ENCODE measurements at places on chromosomes 7 and 10.

DNA sequence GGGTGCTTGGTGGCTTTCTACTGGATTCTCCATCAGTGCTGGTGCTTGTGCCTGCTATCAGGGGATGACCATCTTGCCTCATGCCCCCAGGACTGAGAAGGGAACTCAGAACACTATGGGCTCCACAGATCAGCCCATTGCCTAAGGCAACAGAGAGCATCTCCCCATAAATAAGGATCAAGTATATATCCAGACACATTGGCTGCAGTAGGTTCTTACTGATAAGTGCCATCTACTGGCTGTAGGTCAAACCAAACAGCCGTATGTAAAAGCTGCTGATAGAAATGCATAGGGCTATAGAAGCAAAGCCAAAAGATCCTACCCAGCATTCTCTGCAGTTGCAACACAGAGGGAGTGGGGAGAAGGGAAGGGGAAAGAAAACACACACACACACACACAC is 153.7 kb downstream of the CDK14 start:
- no peak for DNase-seq

DNA sequence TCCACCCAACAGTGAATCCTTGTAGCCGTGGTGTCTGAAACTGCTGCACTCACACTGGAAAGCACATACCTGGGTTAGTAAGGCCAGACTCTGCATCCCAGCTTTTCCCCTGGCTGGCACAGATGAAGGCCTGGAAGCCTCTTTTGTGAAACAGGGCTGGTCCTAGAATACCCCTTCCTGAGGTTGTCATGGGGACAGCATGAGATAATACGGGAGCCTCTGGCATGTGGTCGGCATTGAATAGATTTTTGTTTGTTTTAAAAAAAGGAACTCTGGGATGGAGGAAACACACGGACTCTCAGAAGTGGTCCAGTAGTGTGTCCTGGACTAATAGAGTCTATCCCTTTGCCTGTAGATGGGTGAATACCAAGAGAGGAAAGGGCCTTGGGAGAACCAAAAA is 129.7 kb downstream of the TMEM178B start:
- DNase-seq: no peak

- no peak for DNase-seq
These were observed 27.8 kb downstream of the NET1 start for GRCh38 chr10:5440206-5440605.

GRCh38 chr7:47475880-47476227 is 106.1 kb downstream of the TNS3 start:
- no peak for DNase-seq

- no peak for DNase-seq
These were observed 180.6 kb downstream of the ABCA13 start for GRCh38 chr7:48351900-48352299.

GRCh38 chr7:123687161-123687560 is 31.5 kb downstream of the LMOD2 start:
- no peak for DNase-seq

DNA sequence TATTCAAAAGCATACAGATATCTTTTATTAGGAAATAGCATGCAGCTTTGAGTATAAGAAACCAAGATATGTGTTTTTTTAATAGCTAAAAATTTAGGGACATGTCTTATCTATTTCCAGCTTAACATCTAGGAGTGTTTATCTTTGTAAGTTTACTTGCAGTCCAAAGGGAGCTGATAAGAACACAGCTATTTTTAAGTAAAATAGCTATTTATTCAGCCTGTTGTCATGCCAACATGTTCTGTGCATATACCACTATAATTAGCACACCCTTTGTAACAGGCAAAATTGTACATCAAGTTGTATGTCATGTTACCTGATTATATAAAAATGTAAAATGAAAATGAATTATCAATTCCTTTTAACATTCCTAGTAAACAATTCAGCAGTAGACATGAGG is 29.6 kb downstream of the FAM133B start:
- DNase-seq: no peak

- no peak for DNase-seq
These were observed 34.6 kb upstream of the TPST1 start for GRCh38 chr7:66170309-66171231.

- DNase-seq: no peak
These were observed 118.0 kb downstream of the CREB5 start for GRCh38 chr7:28530175-28530802.

- no peak for DNase-seq
These were observed 181.7 kb downstream of the MYOF start for GRCh38 chr10:93300288-93300917.

DNA sequence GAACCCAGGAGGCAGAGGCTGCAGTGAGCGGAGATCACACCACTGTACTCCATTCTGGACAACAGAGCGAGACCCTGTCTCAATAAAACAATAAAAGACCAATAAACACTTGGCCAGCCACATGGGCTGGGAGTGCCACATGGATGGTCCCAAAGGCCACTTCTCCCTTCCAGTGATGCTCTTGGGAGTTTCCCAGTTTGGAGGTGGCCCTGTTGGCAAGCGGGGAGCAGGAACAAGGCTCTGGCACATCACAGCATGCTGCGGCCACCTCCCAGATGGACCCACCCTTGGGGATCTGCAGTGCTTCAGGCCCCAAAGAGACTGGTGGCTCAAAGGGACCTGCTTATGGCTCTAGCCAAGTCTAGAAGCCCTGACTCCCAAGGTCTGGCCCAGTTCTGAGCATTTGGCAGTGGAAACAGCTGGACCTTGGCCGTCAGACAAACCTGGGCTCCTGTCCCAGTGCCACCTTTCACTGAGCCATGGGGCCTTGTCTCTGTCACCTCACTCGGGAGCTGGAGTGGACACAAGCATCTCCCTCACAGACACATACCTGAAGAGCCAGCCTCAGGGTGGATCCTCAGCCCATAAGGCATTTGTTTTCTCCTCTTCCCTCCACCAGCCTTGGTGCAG is 91.7 kb downstream of the COL13A1 start:
- no peak for DNase-seq

DNA sequence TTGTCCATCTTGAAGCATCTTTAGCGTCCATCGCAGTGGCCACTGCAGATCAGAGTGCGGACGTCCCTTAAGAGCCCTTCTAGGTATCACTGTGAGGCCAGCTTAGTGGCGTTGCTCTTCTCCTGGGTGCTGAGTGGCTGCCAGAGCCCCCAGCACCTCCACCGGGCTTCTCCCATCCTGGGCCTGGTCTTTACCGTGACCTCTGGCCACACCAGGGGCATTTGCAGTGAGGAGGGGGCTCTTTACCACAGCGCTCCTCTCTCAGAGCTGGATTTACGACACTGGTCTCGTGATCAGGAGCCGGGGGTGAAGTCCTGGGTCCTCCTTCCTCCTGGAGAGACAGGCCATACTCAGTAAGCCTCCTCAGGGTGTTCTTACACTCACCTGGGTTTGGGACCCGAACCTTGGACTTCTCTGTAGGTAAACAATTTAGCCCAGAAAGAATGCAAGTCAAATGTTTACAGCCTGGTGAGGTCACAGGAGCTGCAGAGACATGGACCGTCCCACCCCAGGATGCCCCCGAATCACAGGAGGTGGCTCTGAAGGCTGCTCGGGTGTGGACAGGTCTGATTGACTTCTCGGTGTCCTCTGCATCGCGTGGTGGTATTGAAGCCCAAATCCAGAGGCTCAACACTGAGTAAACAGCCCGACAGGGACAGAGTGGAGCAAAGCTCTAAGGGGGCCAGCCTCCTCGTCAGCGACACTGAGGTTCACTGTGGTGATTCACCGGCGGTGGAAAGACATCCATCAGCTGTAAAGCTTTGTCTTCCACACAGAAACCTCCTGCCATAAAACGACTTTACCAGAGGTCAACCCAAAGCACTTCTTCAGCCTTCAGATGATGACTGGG is 33.0 kb downstream of the JAKMIP3 start:
- no peak for DNase-seq

DNA sequence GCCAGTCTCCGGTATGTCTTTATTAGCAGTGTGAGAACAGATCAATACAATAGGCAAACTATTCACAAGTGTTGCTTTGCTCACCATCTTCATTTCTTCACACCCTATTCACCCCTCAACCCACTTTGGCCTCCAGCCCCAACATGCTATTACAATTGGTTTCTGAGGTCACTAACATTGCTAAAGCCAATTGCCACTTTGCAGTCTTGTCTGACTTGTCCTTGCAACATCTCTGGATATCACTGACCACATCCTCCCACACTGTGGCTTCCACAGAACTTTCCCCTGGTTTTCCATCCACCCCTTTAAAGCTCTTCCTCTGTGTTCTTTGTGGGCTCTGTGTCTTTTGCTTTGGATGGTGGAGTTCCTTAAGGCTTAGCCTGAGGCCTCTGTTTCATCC is 5.2 kb upstream of the APBB1IP start:
- no peak for DNase-seq

GRCh38 chr7:80600046-80600445 is 38.4 kb upstream of the CD36 start:
- DNase-seq: no peak

DNA sequence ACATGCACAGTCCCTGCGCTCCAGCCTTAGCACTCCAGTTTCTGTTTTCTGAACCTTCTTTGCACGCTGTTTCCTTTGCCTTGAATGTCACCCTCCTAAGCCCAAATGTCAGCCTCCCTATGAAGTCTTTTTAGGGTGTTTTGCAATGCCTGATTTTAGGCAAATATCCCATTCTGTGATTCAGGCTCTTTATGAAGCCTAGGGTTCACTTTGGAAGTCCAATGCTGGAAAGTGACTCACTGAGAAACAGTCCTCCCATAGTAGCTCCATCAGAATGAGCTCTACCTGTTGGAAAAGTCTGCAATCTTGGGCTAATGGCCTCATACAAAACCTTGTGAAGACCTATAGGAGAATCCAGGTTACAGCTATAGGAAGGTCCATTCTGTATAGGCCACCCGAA is 5.3 kb downstream of the LAMB4 start:
- DNase-seq: no peak

GRCh38 chr10:104013489-104013888 is 46.5 kb downstream of the SLK start:
- DNase-seq: no peak

- DNase-seq: no peak
These were observed 49.2 kb downstream of the MKX start for GRCh38 chr10:27696466-27696865.

DNA sequence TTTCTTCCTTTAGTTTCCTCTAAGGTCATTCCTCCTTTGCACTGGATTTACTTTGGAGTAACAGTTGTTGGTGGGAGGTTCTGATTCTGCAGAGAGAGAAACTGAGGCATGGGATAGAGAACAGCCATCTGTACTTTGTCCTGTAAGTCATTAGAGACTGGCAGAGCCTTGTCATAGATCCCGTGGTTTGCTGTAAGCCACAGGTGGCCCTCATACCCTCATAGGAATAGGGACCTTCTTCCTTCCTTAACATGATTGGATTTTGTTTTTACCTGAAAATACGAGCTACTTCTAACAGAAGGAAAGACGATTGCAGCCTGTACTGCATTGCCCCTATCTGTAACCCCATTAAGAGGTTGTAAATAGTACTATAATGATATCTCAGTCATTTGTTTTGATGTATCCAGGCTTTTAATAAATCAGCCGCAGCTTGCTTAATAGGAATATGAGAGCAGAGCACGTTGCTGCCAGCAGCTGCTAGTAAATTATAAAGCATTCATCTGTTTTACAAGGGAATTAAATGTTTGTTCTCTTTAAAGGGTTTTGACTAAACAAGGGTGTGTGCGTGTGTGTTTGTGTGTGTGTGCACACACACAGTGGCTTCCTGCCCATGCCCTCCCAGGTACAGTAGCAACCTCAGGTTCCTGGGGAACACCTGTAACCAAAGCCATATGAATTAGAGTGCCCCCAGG is 249.8 kb downstream of the AUTS2 start:
- DNase-seq: no peak

DNA sequence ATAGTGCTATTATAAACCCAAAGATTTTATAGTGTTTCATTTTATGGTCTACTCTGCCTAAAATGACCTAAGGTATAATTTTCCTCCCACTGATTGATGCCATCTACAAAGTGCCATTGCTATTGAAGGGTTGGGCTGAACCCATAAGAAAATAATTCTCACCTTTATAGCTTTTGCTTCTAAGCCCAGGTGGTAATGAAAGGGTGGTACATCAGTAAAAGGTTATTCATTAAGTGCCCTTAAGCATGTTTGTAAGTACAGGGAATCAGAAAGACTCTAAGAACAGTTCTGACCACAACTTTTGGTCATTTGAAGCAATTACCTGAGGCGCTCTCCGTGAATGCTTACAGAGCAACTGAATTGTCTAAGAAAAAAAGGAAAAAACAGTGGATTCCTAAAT is 1247.3 kb downstream of the NXPH1 start:
- DNase-seq: no peak

DNA sequence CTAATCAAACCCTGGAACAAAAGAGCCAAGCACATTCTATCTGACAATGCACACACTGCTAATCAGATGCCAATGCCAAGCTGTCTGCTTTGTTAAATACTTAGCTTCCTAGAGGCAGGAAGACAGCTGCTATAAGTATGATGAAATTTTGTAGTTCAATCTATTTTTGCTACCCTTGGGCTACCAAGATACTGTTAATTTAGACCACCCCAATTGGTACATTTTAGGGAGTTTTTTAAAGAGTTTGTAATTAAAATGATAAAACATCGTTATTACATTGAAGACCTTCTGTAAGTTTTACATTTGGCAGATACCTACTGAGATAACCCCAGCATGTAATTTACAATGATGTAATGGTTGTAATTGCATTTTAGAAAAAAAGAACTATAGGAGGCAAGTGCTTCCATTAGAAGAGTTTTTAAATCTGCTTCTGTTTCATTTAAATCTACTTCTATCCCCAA is 268.5 kb downstream of the ADK start:
- DNase-seq: peak; percentile 18

- no peak for DNase-seq
These were observed 36.8 kb downstream of the AKR1C8 start for GRCh38 chr10:5147981-5148677.

DNA sequence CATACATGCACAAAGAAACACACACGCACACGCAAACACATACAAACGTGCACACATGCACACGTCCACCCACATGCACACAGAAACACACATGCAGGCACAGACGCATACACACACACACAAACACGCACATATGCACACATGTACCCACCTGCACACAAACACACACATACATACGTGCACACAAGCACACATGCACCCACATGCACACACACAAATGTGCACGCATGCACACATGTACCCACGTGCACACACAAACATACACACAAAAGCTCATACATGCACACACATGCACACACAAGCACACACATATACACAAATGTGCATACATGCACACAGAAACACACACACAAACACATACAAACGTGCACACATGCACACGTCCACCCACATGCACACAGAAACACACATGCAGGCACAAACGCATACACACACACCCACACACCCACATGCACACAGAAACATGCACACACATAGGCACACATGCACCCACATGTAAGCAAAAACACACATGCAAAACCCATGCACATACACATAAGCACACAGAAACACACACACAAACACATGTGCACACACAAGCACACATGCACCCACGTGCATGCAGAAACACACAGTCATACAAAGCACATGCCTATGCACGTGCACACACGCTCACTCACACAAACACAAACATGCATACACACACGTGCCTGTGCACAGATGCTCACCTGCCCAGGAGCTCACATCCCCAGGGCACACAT is 44.8 kb downstream of the FOXL3 start:
- DNase-seq: no peak
